Epithelial cell of proximal tubule (primary cell): ENCODE measurements at places on chromosomes 13 and 19. TPM values are rescaled to one million over a fixed set of nuclear protein-coding genes. Genes with fewer than 3 reads are reported as not detected.

LILRA1 gene
- not detected in 2 replicates for total RNA-seq

OLFM4 gene
- 0.07 TPM in 1 of 2 replicates, not detected in the other for total RNA-seq

KIR2DL1 gene
- not detected in 2 replicates for total RNA-seq

TYROBP gene
- total RNA-seq, result not detected in 2 replicates

CEP89 gene
- total RNA-seq, result 16.9 and 23.7 TPM in 2 replicates

ELSPBP1 gene
- not detected in 2 replicates for total RNA-seq

KLK4 gene
- total RNA-seq, result not detected in 2 replicates

ZNF780B gene
- total RNA-seq, result 5.6 and 21.4 TPM in 2 replicates

FFAR2 gene
- not detected in 2 replicates for total RNA-seq

ERFL gene
- not detected in 2 replicates for total RNA-seq

NBEA gene
- total RNA-seq, result 1.6 and 2.7 TPM in 2 replicates
